ENCODE measurements at places on chromosomes 2 and 18. TPM values are rescaled to one million over a fixed set of nuclear protein-coding genes. Genes with fewer than 3 reads are reported as not detected.

GKN2 gene
- total RNA-seq, result 3.5 TPM

FBXO41 gene
- 4.4 TPM for total RNA-seq

TUBB8B gene
- not detected for total RNA-seq

KCNJ3 gene
- not detected for total RNA-seq

CLEC4F gene
- not detected for total RNA-seq

DUSP19 gene
- total RNA-seq, result 0.78 TPM

MROH2A gene
- 0.12 TPM for total RNA-seq

PAPOLG gene
- total RNA-seq, result 9.1 TPM

HOXD3 gene
- not detected for total RNA-seq

ZNF521 gene
- total RNA-seq, result not detected

AQP12A gene
- total RNA-seq, result not detected

HOXD9 gene
- total RNA-seq, result 1.4 TPM

ANKRD39 gene
- total RNA-seq, result 20.1 TPM

PRKAG3 gene
- not detected for total RNA-seq

RND3 gene
- total RNA-seq, result 44.2 TPM

C2orf15 gene
- total RNA-seq, result 0.64 TPM

FHOD3 gene
- total RNA-seq, result 3.3 TPM

RNU2-63P gene
- not detected for total RNA-seq

THADA gene
- 16.2 TPM for total RNA-seq

MYOM1 gene
- total RNA-seq, result 0.19 TPM

SOCS6 gene
- total RNA-seq, result 34.5 TPM

SLC9A2 gene
- total RNA-seq, result 3.7 TPM

C1QL2 gene
- 0.29 TPM for total RNA-seq

DSG2 gene
- 68.6 TPM for total RNA-seq

SERPINB11 gene
- total RNA-seq, result 0.17 TPM

CROCC2 gene
- total RNA-seq, result not detected

FN1 gene
- total RNA-seq, result 186 TPM

CCDC102B gene
- 0.60 TPM for total RNA-seq

ZBTB7C gene
- 0.33 TPM for total RNA-seq

CXXC1 gene
- 45.9 TPM for total RNA-seq

ITPRID2 gene
- total RNA-seq, result 51.0 TPM

UGT1A5 gene
- total RNA-seq, result not detected

RDH14 gene
- 40.2 TPM for total RNA-seq

IL1F10 gene
- not detected for total RNA-seq

ASB18 gene
- total RNA-seq, result 0.03 TPM

ABCB11 gene
- total RNA-seq, result 0.03 TPM

ECEL1 gene
- 0.16 TPM for total RNA-seq

GAD1 gene
- total RNA-seq, result 0.71 TPM
